Stimulated activated CD8-positive, alpha-beta memory T cell treated with anti-CD3 and anti-CD28 coated beads, Interleukin-4, amount 100 ng/mL, for 4 hours (primary cell): ENCODE measurements at places on chromosomes 4 and X.

GRCh38 chr4:5188130-5188529 lies 136.8 kb downstream of the STK32B start:
- DNase-seq: no peak

GRCh38 chr4:6751611-6752485 lies 30.7 kb upstream of the KIAA0232 start:
- DNase-seq: no peak

DNA sequence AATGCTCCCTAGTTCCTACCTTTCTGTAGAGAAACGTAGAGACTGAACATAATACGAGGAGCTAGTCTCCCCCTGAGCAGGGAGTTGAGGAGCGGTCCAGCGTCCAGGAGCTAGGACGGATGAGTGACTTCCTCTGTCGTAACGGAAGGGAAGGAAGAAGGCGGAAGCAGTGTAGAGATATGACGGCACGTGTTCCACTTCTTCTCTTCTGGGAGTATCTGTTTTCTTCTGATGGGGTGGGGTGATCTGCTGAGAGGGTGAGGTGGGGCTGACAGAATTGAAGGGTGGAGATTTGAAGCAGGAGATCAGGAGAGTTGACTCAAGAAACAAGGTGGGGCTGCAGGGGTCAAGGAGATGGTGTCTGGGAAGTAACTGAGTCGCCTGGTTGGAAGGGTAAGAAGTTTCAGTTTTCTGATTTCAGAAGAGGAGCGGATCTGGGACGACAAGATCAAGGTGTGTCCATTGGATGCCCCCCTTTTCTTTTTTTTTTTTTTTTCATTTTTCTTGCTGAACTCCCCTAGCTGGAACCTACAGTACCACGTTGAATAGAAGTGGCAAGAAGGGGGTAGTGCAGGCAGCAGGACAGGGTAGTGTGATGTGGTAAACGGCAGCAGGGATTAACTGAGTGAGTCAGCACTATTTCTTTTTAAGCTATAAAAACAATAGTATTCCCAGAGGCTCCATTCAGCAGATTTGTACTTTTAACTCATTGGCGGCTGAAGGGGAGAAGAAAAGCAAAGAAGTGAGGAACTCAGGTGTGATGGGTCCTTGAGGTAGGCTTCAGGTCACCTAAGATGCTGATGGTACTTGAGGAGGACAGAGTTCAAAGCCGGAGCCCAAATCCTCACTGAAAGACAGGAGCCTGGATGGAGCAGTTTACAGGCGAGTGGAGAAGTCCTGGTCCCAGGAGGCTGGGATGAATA lies 50.8 kb upstream of the SETD7 start:
- DNase-seq: no peak

- DNase-seq: no peak
Observed at GRCh38 chr4:7344636-7345155, 90.0 kb downstream of the PSAPL1 start.

GRCh38 chrX:129931411-129932015 lies 25.5 kb downstream of the UTP14A start:
- DNase-seq: no peak

- no peak for DNase-seq
Observed at GRCh38 chr4:20462426-20463175, 210.9 kb downstream of the SLIT2 start.

DNA sequence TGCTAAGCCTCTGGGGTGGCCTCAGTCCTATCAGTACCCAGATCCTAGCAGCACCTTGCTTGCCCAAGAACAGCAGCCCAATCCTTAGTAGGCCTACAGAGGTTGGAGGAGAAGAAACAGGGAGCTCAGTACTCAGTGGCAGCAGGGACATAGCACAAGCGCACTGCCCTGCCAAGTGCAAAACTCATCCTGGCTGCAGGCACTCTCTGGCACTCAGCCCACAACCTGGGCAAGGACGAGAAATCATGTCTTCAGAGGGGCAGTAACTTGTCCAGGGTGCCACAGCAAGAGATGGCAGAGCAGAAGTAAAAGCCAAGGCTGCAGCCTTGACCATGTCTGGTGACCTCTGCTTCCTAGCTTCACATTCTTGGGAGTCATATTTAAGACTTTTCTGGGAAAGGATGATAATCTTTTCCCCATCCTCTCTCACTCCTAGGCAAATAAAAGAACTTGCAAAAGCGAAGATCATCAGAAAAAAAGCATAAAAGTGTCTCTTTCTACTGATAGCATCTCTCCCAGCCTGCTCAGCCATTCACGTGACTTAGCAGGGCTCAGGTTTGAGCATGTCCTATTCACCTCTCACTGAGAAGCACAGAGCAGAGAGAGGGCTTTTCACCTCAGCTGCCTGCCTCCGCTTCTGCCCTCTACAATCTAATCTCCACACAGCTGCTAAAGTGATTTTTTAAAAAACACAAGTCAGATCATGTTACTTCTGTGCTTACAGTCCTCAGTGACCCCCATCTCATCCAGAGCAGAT lies 37.2 kb upstream of the MAGEA4 start:
- no peak for DNase-seq

- no peak for DNase-seq
Observed at GRCh38 chr4:38178392-38178995, 218.3 kb downstream of the PTTG2 start.

DNA sequence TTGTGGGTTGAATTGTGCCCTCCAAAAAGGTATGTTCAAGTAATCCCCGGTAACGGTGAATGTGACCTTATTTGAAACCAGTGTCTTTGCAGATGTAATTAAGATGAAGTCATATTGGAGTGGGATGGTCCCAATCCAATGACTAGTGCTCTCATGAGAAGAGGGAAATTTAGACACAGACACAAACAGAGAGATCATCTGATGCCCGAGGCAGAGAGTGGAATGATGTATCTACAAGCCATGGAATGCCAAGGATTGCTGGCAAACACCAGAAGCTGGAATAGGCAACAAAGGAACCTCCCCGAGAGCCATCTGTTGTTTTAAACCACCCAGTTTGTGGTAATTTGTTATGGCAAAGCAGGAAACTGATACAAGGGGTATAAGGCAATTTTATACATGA lies 35.1 kb downstream of the RPS6KA3 start:
- no peak for DNase-seq

DNA sequence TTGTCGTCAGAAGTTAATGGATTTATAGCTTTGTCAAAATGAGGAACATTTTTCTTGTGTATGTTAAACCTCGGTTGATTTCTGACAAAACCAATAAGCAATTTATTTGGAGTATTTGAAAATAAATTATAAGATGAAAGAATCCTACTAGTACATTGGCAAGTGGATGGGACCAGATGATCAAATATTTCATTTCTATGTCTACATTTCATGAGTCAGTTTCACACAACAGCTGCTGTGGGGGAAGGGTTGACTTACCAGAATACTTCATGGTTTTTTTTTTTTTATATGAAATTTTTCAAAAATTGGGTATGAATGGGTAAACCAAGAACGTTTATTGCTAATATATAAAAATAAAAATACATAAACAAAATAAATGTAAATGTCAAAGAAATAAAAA lies 39.4 kb downstream of the RAPGEF2 start:
- no peak for DNase-seq

DNA sequence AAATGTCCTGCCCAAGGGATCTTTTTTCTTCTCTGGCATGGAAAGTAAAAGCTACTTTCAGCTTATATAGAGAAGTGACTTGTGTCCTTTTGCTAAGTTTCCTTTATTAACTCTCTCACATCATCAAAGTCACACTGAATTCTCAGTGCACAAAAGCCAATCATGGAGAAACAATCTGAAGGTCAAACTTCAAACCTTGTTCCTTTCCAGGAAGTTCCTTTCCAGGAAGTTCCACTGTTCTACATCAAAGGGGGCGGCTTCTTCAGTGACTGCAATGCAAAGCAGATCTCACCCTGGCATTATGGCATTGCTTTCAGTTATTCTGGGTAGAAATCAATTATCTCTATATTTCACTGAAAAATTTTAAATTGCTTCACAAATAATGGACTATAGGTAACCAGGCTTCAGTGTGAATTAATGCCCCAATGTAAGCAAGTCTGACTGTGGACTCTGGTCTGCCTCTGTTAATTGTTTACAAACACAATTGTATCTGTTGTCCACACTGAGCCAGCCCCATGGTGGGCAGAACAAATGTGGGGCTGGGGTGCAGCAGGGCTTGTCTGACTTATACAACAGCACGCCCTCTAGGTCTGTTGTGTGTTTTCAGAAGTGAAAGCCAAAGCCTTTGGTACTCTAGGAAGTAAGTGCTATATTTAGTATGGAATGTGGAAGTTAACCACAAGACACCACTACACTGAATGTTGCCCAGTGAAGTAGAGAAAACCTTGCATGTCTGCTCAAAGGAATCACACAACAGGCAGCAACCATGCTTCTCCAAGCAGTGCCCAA lies 98.8 kb downstream of the CDS1 start:
- no peak for DNase-seq

- no peak for DNase-seq
Observed at GRCh38 chr4:152961014-152961772, 25.1 kb downstream of the FHDC1 start.

GRCh38 chr4:38107818-38108217 lies 147.6 kb downstream of the PTTG2 start:
- DNase-seq: no peak

DNA sequence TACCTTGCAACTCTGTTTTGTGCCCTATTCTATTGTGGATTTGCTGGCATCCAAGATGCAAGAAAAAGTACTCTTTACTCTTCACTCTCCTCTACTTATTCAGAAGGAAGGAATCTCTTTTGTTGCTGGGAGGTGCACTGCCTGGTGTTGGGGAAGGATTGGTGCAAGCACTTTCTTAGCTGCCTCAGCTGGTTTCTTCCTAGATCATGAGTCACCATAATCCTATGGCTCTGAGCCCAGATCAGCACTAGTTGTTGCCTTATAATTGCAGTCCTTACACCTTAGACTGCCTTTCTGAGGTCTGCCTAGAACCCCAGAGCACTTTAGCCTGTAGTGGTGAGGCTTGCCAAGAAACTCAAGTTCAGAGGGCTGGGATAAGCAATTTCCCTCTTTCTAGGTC lies 37.0 kb upstream of the CT83 start:
- no peak for DNase-seq

DNA sequence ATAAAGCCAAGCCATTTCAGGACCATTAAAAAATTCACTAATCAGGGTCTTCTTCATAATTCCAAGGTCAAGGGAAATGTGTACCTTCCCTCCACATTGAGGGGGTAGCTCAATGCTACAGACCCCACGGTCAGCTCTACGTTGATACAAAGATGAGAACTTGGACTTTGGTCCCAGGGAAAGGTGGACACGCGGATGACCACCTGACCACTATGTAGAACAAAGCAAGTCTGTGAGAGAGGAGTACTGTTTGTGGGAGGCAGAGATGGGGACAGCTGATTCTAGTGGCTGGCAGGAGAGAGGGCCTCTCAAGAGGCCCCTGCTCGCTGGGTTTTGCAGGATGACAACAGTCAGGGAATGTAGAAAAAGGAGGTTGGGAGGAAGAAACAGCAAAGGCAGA lies 58.0 kb downstream of the SLC2A9 start:
- DNase-seq: no peak

- DNase-seq: peak; percentile 4
Observed at GRCh38 chr4:24583451-24584210, 723 bp downstream of the DHX15 start.

DNA sequence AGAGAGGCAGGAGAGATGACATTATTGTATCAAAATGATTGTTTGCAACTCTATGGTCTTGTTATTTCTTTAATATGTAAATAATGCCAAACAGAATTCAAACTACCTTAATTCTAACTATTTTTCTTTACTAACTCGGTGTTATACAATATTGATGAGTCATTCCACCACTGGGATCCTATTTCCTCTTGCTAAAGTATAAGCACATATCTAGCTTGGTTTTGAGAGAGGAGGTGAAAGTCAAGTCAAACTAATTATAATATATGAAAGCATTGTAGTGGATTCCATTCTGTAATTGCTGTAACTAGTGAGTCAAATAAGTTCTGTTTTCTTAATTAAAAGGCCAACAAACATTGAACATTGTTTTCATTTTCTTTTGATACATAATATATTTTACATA lies 837.6 kb downstream of the PDHA2 start:
- no peak for DNase-seq

- DNase-seq: no peak
Observed at GRCh38 chrX:23003116-23003515, 3.4 kb downstream of the DDX53 start.

GRCh38 chr4:17447056-17447455 lies 64.8 kb downstream of the QDPR start:
- no peak for DNase-seq

- DNase-seq: no peak
Observed at GRCh38 chr4:184887333-184887732, 61.6 kb upstream of the ACSL1 start.

GRCh38 chrX:63363788-63364187 lies 12.7 kb upstream of the SPIN4 start:
- DNase-seq: no peak

DNA sequence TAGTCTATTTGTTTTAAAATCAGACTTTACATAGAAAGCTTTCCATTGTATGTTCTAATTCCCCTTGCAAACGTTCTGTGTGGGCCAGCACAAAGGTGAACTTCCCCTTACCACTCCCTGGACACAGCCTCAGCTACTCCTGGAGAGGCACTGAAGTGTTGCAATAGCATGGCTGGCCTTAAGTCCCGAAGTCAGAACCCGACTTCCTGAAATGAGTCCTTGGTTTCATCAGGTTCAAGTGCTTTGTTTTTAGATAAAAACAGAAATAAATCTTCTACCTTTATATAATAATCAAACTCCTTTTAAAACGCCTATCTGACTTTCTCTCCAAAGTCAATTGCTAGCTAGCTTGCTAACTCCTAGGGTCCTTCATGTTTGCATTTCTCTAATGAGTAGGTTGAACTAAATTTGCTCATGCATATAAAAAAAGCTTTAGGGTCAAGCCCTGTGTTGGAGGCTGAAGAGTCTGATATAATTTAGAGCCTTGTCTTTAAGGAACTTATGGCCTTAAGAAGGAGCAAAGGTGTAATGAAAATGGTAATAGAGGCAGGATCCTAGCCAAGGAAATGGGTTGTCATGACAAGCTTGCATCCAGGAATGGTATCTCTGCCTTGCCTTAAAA lies 9.0 kb downstream of the BMP3 start:
- no peak for DNase-seq

GRCh38 chrX:115900425-115900824 lies 270.1 kb upstream of the AGTR2 start:
- no peak for DNase-seq

DNA sequence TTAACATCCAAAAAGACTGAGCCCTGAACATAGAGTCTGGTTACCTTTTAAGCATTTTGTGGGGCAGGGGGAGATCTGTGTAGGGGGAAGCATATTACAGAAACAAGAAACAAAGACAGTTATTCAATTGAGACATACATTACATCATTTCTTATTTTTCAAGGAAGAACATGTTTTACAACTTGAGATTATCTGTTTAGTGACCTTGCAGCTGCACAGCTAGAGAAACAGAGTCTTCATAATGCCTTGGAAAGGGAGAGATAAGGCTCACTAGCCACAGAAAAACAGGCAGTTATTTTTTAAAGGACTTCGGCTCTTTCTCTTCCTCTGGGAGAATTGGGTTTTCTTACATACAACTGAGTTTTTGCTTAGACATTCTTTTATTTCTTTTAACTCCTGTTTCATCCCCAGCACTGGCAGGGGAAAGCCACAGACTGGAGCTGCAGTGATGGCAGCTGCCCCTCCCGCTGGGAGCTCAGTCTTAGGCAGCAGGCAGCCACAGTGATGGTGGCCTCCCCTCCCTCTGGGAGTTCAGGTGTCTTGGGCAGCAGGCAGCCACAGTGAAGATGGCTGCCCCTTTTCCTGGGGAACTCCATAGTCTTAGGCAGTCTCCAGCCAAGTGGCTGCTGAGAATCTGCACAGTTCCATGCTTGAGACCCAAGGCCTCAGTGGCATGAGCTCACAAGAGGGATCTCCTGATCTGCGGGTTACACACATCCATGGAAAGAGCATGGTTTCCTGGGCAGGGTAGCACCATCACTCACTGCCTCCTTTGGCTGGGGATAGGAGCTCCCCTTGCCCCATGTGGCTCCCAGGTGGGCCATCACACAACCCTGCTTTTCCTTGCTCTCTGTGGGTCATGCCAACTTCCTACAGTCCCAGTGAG lies 19.4 kb upstream of the TMPRSS11F start:
- no peak for DNase-seq
